Activated T-cell treated with anti-CD3 and anti-CD28 coated beads for 48 hours (primary cell): ENCODE measurements at places on chromosomes 7 and 10.

GRCh38 chr7:52085610-52086009, 769.0 kb upstream of the COBL start:
- DNase-seq, result no peak

GRCh38 chr10:130806426-130806825, 505.1 kb downstream of the TCERG1L start:
- DNase-seq, result no peak

DNA sequence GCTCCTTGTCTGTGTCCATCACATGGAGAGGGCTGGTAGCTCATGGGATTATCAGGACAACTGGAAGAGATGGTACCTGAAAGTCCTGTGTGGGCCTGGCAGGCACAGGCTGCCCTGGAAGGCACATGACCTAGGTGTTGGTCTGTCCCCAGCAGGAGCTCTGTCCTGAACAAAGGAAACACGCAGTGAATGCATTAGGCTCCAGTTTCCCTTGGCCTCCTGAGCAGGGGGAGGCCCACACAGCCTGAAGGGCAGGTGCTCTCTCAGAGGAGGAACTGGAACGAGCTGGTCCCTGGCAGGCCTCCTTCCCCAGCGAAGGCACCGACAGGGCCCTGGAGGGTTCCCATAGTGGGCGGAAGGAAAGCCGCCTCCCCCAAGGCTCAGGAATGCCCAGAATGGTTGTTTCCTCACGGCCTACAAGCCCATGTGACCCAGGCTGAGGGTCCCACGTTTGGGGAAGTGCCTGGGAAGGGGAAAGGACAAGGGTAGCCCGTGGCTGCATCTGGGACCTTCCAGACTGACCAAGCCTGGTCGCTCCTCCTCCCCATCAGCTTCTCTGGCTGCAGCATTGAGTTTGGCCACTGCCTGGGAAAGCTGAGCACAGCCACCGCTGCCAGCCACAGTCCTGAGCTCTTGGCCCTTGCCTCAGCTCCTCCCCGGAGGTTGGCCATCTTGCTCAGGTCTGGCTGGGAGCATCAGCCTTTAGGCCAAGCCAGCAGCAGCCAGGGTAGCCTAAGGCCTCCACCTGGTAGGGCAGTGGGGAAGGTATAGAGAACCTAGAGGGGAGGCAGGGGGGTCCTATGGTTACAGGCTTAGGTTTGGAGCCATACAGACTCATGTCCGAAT, 21.8 kb downstream of the CXCL12 start:
- DNase-seq, result no peak

GRCh38 chr7:123494193-123494796, 40.1 kb downstream of the IQUB start:
- DNase-seq, result no peak

DNA sequence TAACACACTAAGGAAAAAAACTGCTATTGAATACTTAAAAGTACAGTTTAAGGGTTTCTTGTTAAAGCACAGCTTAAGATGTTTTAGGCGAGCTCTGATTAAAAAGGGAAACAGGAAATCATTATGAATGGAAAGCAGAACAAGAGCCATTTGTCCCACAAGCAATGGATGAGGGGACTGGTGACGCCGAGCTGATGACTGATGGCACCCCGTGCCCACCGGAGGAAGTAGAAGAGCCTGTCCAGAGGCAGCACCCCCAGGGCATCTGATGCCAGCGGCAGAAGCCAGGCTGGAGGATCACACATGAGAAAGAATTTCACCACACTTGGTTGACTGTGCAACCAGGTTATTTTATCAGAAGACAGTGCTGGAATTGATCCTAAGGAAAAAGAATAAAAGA, 15.0 kb upstream of the INSIG1 start:
- DNase-seq, result no peak

DNA sequence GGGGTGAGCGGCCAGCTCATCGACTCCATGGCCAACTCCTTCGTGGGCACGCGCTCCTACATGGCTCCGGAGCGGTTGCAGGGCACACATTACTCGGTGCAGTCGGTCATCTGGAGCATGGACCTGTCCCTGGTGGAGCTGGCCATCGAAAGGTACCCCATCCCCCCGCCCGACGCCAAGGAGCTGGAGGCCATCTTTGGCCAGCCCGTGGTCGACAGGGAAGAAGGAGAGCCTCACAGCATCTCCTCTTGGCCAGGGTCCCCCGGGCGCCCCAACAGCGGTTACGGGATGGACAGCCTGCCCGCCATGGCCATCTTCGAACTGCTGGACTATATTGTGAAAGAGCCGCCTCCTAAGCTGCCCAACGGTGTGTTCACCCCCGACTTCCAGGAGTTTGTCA, 17.4 kb upstream of the TSPAN33 start:
- no peak for DNase-seq
